ENCODE measurements at places on chromosomes 3 and 15.

DNA sequence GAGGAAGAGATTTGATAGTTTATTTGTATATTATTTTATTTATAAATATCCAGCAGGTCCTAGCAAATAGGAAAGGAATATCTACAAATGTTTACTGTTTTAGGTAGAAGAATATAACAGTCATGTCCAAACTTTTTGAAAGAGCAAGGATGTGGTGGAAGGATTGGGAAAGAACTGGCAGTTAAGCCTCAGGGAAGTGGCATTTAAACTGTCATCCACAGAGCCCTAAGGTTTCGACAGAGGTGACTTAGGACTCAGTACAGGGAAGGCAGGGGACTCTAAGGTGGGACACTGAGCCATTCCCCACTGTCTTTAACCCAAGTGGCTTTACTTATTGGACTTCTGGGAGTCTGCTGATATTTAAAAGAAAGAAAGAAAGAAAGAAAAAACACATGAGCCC is 11.8 kb upstream of the TMEM87A start:
- no peak for DNase-seq
- H3K27me3 ChIP-seq = no peaks in the 10 kb centered on the region
- no peak overlapping the region for H3K4me3 ChIP-seq
- peaks cover 3% of the 10 kb centered on the region for H3K4me1 ChIP-seq

- H3K36me3 ChIP-seq = no peaks in the 10 kb centered on the region
- H3K27me3 ChIP-seq = peaks cover 28% of the 10 kb centered on the region
- no peak overlapping the region for H3K27ac ChIP-seq
- no peak overlapping the region for H3K4me3 ChIP-seq
Observed at GRCh38 chr3:13497386-13497785, 17.3 kb downstream of the HDAC11 start.

DNA sequence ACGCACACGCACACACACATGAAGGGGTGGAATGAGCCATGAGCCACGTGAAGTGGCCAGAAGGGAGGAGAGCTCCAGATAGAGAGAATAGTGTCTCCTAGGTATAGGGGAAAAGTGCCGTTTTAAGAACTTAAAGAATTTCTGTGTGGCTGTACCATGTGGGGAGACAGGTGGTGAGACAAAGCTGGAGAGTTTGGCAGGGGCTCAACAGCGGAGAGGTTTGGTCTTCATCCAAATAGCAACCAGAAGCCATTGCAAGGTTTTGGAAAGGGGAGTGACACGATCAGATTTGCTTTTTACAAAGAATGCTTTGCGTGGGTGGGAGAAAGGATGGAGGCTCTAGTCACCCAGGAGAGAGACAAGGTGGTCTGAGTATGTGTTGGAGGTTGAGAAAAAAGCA is 146.0 kb downstream of the IL20RB start:
- H3K4me3 ChIP-seq = no peak overlapping the region
- no peak for DNase-seq
- H3K4me1 ChIP-seq = no peaks in the 10 kb centered on the region
- peaks cover 24% of the 10 kb centered on the region for H3K27me3 ChIP-seq

DNA sequence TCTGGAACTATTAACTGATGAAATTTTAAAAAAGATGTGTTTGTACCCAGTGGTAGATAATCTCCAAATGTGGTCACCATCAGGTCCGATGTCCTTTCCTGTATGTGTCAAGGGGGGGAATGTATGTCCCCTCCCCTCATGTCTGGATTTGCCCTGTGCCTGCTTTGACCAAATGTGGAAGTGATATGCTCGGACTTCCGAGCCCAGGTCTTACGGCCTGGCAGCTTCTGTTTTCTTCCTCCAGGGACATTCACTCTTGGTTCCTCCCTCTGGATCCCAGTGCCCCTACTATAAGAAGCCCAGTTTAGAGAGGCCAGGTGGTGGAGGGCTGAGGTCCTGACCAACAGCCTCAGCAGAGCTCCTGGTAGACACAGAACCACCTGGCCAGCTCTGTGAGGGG is 75.5 kb downstream of the CCR1 start:
- DNase-seq = no peak
- no peaks in the 10 kb centered on the region for H3K4me1 ChIP-seq
- H3K27me3 ChIP-seq = no peaks in the 10 kb centered on the region
- no peaks in the 10 kb centered on the region for H3K36me3 ChIP-seq
- no peak overlapping the region for H3K4me3 ChIP-seq
- no peak overlapping the region for H3K27ac ChIP-seq

- peaks cover 8% of the 10 kb centered on the region for H3K36me3 ChIP-seq
- no peak overlapping the region for H3K4me3 ChIP-seq
- no peak overlapping the region for H3K27ac ChIP-seq
Observed at GRCh38 chr3:38401246-38401962, 52.3 kb upstream of the ACVR2B start.

GRCh38 chr3:73498764-73499622 is 125.7 kb downstream of the PDZRN3 start:
- no peak for DNase-seq
- H3K4me3 ChIP-seq = no peak overlapping the region
- H3K27me3 ChIP-seq = peaks cover 14% of the 10 kb centered on the region

- no peak overlapping the region for H3K27ac ChIP-seq
- no peaks in the 10 kb centered on the region for H3K36me3 ChIP-seq
- DNase-seq = no peak
- no peak overlapping the region for H3K4me3 ChIP-seq
- H3K4me1 ChIP-seq = no peaks in the 10 kb centered on the region
Observed at GRCh38 chr3:38085943-38086324, 46.9 kb downstream of the DLEC1 start.

GRCh38 chr15:50594311-50594710 is 47.8 kb upstream of the USP50 start:
- H3K27ac ChIP-seq = peak overlapping the region; percentile 56
- H3K36me3 ChIP-seq = peaks cover 23% of the 10 kb centered on the region
- no peak overlapping the region for H3K4me3 ChIP-seq
- no peaks in the 10 kb centered on the region for H3K27me3 ChIP-seq
- peaks cover 4% of the 10 kb centered on the region for H3K4me1 ChIP-seq

GRCh38 chr3:150248888-150249681 is 159.0 kb upstream of the TSC22D2 start:
- H3K27me3 ChIP-seq = peaks cover 32% of the 10 kb centered on the region
- H3K4me3 ChIP-seq = no peak overlapping the region
- H3K36me3 ChIP-seq = no peaks in the 10 kb centered on the region
- H3K27ac ChIP-seq = no peak overlapping the region
- H3K4me1 ChIP-seq = no peaks in the 10 kb centered on the region
- no peak for DNase-seq

GRCh38 chr15:36458411-36458810 is 121.0 kb upstream of the CDIN1 start:
- H3K36me3 ChIP-seq = no peaks in the 10 kb centered on the region
- H3K27ac ChIP-seq = no peak overlapping the region
- no peaks in the 10 kb centered on the region for H3K27me3 ChIP-seq
- H3K4me1 ChIP-seq = no peaks in the 10 kb centered on the region
- DNase-seq = no peak

GRCh38 chr3:11273891-11274291 is 1.7 kb downstream of the ATG7 start:
- no peak for DNase-seq
- H3K4me1 ChIP-seq = peaks cover 55% of the 10 kb centered on the region
- peak overlapping the region; percentile 82 for H3K27ac ChIP-seq
- H3K27me3 ChIP-seq = no peaks in the 10 kb centered on the region
- peaks cover 18% of the 10 kb centered on the region for H3K36me3 ChIP-seq

DNA sequence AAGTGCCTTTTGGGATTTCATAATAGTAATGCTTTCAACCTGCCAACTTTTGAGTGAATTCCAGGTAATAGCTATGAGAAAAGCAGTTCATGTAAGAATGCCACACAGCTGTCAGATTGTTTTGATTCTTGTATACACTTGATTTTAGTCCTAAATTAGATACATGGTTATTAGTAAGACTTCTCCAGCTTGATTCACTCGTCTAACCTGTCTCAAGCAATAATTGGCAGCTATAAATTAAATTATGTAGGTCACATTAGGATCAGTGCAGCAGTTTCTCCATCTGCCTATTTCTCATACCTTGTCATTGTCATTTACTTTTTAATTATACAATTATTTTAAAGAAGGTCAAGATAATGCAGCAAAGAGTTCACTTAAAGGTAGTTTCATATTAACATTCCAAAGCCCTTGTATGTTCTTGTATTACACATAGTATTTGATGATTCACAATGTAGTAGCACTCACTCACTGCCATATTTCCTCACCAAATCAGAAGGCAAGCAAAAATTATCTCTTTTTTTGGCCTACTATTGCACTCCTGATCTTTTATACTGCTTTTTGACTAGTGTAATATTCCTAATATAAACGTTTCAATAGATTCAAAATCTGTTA is 10.9 kb upstream of the CRYBG3 start:
- H3K36me3 ChIP-seq = no peaks in the 10 kb centered on the region
- DNase-seq = no peak
- H3K4me1 ChIP-seq = no peaks in the 10 kb centered on the region
- H3K27me3 ChIP-seq = no peaks in the 10 kb centered on the region
- H3K4me3 ChIP-seq = no peak overlapping the region
- H3K27ac ChIP-seq = no peak overlapping the region

DNA sequence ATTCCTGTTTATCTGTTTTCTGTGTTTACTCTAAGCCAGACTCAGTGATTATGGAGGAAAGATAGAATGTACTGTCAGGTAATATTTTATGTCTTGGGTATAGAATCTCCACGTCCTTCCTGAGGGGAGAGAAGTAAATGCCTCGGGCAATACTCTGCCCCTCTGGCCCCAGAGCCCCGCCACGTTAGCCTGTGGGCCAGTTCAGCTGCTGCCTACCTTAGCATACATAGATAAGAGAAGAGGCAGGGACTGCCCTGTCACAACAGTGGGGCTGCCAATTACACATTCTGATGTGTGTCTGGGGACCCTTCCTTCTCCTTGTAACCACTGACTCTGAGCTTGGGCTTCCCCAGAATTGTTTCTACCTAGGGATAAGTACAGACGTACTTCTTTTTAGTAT is 347.7 kb upstream of the ATP11B start:
- H3K4me3 ChIP-seq = no peak overlapping the region
- no peaks in the 10 kb centered on the region for H3K36me3 ChIP-seq
- H3K27ac ChIP-seq = no peak overlapping the region
- peaks cover 5% of the 10 kb centered on the region for H3K27me3 ChIP-seq
- no peak for DNase-seq

GRCh38 chr15:83846847-83847246 is 192.9 kb downstream of the ADAMTSL3 start:
- peaks cover 7% of the 10 kb centered on the region for H3K27me3 ChIP-seq
- no peak overlapping the region for H3K4me3 ChIP-seq
- H3K27ac ChIP-seq = no peak overlapping the region
- no peak for DNase-seq
- H3K4me1 ChIP-seq = no peaks in the 10 kb centered on the region
- H3K36me3 ChIP-seq = no peaks in the 10 kb centered on the region

DNA sequence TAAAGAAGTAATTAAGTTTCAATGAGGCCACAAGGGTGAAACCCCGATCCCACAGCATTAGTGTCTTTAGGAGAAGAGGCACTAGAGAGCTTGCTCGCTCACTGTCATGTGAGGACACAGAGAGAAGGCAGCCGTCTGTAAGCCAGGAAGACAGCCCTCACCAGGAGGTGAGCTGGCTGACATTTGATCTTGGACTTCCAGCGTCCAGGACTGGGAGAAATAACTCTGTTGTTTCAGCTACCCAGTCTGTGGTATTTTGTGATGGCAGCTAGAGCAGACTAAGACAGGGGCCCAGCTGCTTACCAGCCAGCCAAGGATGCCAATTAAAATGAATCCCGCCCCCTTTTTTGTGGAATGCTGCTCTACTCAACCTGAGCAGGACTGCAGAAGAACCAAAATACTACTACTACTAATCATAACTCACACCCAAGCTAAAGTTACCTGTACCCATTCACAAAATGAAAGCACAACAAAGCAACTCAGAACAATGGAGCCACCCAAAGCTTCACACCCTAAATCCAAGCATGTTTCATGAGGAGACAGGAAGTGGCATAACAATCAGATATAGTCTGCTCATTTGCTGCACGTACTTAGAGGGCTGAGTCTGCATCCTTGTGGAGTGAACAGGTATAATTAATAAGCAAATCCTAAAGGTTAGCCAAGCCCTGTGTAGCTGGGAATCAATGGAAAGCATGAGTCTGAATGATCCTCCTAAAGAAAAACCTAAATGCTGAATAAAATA is 35.6 kb upstream of the RHCG start:
- no peak overlapping the region for H3K27ac ChIP-seq
- H3K4me1 ChIP-seq = no peaks in the 10 kb centered on the region
- peaks cover 13% of the 10 kb centered on the region for H3K27me3 ChIP-seq
- H3K4me3 ChIP-seq = no peak overlapping the region

- peaks cover 6% of the 10 kb centered on the region for H3K36me3 ChIP-seq
- H3K4me1 ChIP-seq = peaks cover 6% of the 10 kb centered on the region
- no peak for DNase-seq
- no peaks in the 10 kb centered on the region for H3K27me3 ChIP-seq
- no peak overlapping the region for H3K27ac ChIP-seq
- no peak overlapping the region for H3K4me3 ChIP-seq
Observed at GRCh38 chr3:128281056-128281455, 127.8 kb downstream of the EEFSEC start.

GRCh38 chr3:178712247-178712646 is 176.0 kb downstream of the KCNMB2 start:
- DNase-seq = no peak
- no peaks in the 10 kb centered on the region for H3K27me3 ChIP-seq
- no peaks in the 10 kb centered on the region for H3K4me1 ChIP-seq
- H3K36me3 ChIP-seq = no peaks in the 10 kb centered on the region
- no peak overlapping the region for H3K4me3 ChIP-seq

DNA sequence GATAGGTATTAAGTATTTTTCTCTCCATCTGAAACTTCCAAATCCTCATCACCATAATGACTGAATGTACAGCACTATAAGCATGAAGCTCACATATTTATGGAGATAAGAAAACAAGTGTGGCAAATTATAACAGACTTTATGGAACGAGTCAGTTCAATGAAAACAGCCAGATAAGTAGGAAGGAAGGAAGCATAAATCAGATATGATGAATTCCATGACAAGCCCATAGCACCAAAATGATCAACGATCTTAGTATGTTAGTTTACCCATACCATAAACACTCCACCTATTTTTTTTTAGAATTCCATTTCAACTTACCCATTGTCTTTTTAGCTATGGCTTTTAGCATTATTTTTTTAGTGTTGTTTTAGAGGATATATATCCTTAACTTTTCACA is 169.5 kb downstream of the TNIK start:
- no peaks in the 10 kb centered on the region for H3K4me1 ChIP-seq
- no peak for DNase-seq
- no peaks in the 10 kb centered on the region for H3K36me3 ChIP-seq
- H3K27ac ChIP-seq = no peak overlapping the region
- no peaks in the 10 kb centered on the region for H3K27me3 ChIP-seq
- no peak overlapping the region for H3K4me3 ChIP-seq

DNA sequence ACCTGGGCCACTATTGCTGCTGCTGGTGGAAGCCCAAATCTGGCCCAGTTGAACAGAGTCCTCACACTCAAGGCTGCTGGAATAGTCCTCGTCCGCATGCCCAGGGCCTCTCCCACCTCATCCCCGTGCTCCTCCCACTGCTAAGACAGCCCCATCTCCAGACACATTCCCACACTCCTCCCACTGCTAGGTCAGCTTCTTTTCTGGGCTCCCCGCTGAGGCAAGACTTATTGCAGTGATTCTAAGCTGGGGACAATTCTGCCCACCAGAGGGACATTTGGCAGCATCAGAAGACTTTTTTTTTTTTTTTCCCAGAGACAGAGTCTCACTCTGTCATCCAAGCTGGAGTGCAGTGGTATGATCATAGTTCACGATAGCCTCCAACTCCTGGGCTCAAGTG is 35.1 kb downstream of the POC1A start:
- peaks cover 34% of the 10 kb centered on the region for H3K4me1 ChIP-seq
- no peak overlapping the region for H3K4me3 ChIP-seq
- no peaks in the 10 kb centered on the region for H3K27me3 ChIP-seq
- H3K27ac ChIP-seq = no peak overlapping the region

All from naive B cell (primary cell).